Esophagus squamous epithelium (tissue), 5 donors: ENCODE measurements at places on chromosomes 4 and X. TPM values are rescaled to one million over a fixed set of nuclear protein-coding genes. Genes with fewer than 3 reads are reported as not detected.

TMEM31 gene
- not detected for total RNA-seq

DNA sequence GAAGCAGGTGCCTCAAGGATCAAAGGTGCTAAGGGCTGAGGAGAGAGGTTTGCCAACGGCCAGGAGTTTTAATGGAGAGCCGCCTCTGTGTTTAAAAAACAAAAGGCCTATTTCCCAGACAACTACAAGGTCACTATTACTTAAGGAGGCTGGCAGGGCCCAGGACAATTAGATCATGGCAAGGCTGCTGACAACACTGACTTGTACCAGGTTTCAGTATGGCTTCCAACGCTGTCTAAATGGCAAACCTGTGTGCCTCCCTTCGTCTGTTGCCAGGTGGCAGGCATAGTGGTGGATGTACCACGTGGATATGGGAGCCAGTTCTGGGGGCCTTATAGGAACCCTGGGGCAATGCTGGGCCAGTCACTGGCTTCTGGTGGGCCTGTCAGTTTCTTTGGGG is 41.0 kb downstream of the NSG1 start:
- DNase-seq = no peak

GYPE gene
- not detected for total RNA-seq

GRCh38 chr4:41514766-41515481 is 23.0 kb upstream of the LIMCH1 start:
- no peak for DNase-seq

DNA sequence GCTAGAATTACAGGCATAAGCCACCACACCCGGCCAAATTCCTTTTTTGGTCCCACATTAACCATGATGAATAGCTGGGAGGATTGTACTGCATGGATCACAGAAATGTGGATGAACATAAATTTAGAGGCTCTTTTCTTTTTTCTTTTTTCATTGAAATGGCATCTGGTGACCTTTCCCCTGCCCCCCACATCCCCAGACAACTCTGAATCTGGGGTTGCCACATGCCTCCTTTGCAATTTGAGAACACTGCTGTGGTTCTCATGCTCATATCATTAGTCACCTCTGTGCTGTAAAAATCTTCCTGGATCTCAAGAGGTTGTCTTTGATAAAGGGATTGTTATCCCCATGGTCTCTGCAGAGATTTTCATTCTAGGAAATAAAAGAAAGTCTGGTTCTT is 22.8 kb upstream of the FMR1NB start:
- DNase-seq = no peak

TEX13D gene
- not detected for total RNA-seq

DNA sequence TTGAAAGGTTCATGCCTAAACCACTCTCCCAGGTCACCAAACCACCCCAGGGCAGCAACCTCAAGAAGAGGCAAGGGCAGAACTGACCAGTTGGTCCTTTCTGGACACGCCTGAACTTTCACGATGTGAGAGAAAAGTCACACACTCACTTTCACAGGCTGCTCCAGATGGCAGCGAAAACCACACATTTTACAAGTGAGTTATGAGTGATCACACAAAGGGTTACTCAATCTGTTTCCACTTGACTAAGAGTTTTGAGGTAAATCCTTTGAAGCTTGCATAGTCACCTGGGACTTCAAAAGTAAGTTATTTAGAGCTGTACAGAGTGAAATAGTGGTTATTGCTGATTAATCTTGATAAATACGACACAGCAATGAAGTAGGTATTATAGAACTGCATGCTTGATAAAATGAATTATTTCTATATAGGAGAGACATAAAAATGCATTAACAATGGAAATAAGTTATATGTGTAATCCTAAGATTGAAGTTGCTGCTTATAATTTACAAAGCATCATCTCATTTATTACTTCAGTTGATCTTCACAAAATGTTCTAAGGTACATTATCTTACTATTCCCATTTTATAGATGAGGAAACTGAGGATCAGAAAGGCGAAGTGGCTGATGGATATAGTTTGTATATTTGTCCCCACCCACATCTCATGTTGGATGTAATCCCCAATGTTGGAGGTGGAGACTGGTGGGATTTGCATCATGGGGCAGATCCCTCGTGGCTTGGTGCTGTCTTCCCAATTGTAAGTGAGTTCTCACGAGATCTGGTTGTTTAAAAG is 103.0 kb upstream of the KLF3 start:
- no peak for DNase-seq

LDOC1 gene
- total RNA-seq = 4.8 TPM

- DNase-seq = no peak
Observed at GRCh38 chr4:48275247-48275646, 5.6 kb upstream of the TEC start.

GRCh38 chr4:16337936-16338335 is 111.7 kb upstream of the TAPT1 start:
- DNase-seq = no peak

PABPC4L gene
- 0.95 TPM for total RNA-seq

XAGE1A gene
- not detected for total RNA-seq

SRPX gene
- total RNA-seq = 28.0 TPM

CXCL10 gene
- total RNA-seq = 0.35 TPM

DNA sequence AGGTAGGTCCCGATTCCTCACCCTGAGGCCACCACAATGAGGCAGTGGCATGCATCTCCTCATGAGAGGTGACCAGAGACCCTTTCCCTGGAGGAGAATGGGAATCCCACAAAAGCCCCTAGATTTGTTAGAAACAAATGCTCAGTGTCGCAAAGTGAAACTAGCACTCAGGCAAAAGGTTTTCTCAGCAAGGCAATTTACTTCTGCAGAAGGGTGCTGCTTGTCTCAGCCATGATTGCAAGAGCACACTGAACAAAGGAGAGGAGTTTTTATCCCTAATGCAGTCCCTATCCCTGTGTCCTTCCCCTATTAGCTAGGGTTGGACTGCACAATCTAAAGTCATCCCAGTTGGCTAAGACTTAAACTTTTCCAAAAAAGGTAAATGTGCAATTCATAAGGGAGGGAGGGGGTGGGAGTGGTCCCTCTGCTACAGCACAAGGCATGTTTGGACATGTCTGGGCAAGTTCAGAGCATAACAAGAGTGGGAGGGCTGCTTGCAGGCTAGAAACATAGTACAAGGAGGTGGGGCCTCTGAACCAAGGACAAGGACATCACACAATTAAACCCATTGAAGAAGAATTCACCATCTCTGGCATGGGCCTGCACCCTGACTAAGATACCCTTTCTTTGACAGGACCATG is 185.3 kb downstream of the CCNG2 start:
- DNase-seq = no peak

- DNase-seq = no peak
Observed at GRCh38 chr4:180913750-180914149, 1329.5 kb upstream of the TENM3 start.

GRCh38 chr4:47862297-47862696 is 24.4 kb upstream of the CORIN start:
- no peak for DNase-seq

IDUA gene
- total RNA-seq = 4.3 TPM
